ENCODE measurements at places on chromosomes 16 and 17. TPM values are rescaled to one million over a fixed set of nuclear protein-coding genes. Genes with fewer than 3 reads are reported as not detected.

KRTAP4-9 gene
- not detected for polyA plus RNA-seq

KCNJ12 gene
- 8.9 TPM for polyA plus RNA-seq

CBLN1 gene
- polyA plus RNA-seq: 0.17 TPM

FOXF1 gene
- polyA plus RNA-seq: not detected

TP53TG3C gene
- polyA plus RNA-seq: not detected

TIGD7 gene
- polyA plus RNA-seq: 9.9 TPM

ARL17A gene
- 17.8 TPM for polyA plus RNA-seq

KRTAP4-6 gene
- polyA plus RNA-seq: not detected

ACE gene
- polyA plus RNA-seq: 11.9 TPM

MMP15 gene
- polyA plus RNA-seq: 12.8 TPM

CD300LF gene
- polyA plus RNA-seq: 0.28 TPM

All from left renal cortex interstitium (tissue), 4 donors.